ENCODE measurements at places on chromosomes 12 and 14. TPM values are rescaled to one million over a fixed set of nuclear protein-coding genes. Genes with fewer than 3 reads are reported as not detected.

DNA sequence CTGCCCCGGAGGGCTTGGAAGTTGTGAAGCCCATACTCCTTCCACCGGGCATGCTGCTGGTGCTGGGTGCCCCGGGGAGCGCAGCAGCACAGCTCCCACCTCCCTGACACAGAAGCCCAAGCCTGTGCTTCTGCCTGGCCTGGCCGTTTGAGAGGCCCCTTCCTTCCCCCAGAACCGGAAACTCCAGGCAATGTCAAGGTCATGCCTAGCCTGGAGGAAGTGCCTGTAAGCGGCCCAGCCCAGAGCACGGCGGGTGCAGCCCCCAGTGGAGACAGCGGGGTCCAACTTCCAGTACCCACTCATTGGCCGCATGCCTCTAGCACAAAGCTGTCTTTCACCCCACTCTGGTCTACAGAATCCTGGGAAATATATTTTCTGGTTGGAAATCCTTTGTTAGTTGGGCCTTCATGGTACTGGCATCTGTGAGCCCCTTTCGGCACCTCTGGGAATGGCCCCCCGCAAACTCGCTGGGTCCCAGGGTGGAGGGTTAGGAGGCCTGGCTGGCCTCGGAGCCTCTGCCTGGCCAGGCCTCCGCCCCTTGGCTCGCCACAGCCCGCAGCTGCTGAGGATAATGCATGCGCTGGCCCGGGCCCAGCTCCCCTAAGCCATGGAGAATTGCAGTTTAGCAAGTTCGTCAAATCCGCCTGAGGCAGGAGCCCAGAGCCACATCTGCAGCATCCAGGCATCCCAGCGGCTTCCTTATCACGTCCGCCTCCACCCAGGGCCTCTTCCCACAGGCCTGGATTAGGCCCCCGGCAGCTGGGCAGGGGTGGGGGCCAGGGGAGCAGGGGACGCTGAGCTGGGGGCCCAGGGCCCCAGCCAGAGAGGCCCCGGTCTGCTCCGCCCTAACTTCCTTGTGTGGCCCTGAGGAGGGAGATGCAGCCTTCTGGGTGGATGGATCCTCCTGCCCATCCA, 48.9 kb upstream of the DLK1 start:
- no peak for DNase-seq

DNA sequence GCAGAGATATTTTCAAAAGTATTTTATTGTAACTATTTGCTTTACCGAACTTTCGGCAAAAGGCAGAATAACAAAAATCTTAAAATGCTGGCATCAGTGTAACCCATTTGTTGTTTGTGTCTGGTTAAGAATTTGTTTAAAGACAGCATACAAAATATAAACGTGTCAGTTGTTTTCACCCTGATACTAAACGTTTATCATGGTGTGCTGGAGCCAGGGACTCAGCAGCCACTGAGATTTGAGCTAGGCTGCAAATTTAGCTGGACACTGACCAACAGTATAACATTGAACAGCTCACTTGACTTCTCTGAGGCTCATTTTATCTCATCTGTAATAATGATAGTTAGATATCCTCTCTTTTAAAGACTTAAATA, 183.7 kb downstream of the TMTC3 start:
- no peak for DNase-seq

DNA sequence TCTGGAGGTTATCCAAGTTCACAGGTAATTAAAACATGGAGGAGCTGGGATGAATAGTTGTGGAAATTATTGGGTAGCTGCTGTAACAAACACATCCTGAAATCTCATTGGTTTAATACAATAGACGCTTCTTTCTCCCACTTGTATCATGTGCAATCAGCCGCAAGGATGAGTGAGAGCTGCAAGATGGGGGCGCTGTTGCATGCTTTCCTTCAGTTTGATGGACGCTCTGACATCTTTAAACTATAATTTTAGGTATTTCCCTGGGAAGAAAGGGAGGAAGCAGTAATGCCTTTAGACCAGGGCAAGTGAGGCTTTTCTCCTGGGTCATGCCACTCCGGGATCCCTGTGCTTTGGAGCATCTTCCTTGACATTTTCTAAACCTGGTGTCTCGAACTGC, 178.7 kb downstream of the PAWR start:
- DNase-seq, result no peak

DNA sequence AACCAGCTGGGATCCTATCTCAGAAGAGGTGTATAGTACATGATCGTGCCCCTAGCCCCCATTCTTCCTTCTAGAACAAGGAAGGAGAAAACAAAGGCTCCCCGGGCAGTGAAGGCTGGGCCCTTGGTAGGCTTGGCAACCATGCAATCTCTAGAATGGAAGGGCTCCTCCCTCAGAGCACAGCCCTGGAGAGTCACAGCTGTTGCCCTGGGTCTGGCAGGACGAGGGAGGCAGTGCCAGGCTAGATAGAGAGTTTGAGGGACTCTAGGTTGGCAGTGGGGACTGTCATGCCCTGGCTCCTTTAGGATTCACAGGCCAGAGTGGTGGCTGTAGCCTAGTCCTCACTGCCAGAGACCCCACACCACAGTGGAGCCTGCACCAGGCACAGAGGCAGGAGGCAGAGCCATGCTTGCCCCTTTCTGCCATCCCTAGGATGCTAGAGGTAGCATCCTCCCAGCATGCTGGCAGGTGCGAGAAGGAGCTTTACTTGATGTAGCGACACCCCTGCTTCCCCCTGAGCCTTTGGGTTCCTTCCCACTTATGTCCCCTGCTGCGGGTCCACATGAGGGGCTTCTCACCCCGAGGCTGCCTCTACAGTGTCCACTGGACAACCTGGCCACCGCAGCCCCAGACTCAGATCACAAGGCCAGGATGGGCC, 33.4 kb upstream of the CIPC start:
- no peak for DNase-seq

DNA sequence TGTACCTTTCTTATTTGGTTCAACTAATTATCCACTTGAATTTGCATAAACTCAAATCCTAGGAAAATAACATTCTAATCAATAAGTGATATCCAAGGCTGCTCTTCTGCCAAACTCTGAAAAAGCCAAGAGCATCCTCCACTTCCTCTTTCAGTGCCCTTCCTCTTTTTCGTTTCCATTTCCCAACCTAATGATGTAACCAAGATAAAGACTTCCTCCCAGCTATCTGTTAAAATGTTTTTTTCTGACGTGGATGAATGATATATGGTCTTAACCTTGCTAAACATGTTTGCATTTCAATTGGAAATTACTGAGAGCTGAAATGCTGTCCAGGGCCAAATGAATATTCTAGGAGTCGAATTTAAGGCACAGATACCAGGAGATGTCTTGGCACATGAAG, 459.5 kb upstream of the PDE3A start:
- no peak for DNase-seq

DNA sequence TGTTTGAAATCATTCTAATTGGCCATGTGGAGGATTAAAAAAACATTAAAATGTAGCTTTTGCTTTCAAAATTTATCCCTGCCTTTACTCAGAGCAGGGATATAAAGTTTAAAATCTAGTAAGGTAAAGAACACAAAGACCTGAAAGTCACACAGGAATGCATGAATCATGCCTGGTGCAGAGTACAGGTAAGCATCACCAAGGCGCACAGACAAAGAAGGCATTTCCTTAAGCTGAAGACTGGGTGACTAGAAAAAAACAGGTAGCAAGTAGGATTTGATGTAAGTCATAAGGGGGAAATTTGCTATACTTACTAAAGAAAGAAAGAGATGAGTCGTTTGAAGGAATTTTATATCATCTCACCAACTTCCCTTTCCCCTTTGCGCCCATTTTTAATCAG, 405.6 kb downstream of the GXYLT1 start:
- no peak for DNase-seq

- DNase-seq, result peak; percentile 3
Observed at GRCh38 chr14:100604121-100604501, 16.9 kb upstream of the BEGAIN start.

- no peak for DNase-seq
Observed at GRCh38 chr14:92945959-92946846, 23.3 kb downstream of the CHGA start.

- no peak for DNase-seq
Observed at GRCh38 chr14:71267007-71267513, 359.8 kb downstream of the PCNX1 start.

DNA sequence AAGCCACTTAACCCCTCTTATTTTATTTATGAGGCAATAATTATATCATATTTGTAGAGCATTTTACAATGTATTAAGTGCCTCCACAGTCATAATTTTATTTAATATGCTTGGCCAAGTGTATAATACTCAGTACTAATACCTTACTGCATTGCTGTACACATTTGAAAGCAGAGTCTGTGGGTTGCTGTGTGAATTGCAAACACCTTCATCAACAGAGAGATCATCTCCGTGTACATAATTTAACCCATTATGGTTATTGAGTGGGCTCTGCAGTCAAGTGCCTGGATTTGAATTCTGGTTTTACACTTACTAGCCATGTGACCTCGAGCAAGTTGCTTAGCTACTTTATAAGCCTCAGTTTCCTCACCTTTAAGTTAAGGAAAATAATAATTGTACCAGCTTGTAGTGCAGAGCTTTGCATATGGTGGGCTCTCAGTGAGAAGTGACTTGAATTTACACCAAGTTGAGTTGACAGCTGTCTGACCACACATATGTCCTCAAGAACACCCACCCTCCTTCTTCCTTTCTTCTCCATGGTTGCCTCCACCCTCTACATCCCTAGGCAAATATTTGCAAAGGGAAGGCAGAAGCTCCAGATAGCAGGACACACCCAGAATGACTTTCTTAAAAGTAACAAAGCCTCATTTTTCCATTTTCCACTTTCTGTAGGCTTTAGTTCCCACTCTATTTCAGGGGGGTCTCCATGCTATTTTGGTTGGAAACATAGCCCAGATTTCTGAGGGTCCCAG, 12.3 kb downstream of the CRACR2A start:
- no peak for DNase-seq

- no peak for DNase-seq
Observed at GRCh38 chr12:15225136-15225862, 4.1 kb upstream of the RERG start.

Gene SMCO2
- total RNA-seq, result not detected

Gene ATP23
- 6.4 TPM for total RNA-seq

Gene ABCC9
- not detected for total RNA-seq

Gene NOXRED1
- not detected for total RNA-seq

Gene CACNA2D4
- total RNA-seq, result 18.1 TPM

Gene BEST3
- total RNA-seq, result not detected

Gene KRT71
- total RNA-seq, result not detected

Gene LRP1-AS
- total RNA-seq, result not detected

Gene LRRC10
- not detected for total RNA-seq

Gene HOXC11
- not detected for total RNA-seq

Gene BEGAIN
- 4.5 TPM for total RNA-seq

All from T-helper 17 cell (primary cell).